ENCODE measurements at places on chromosomes 6 and 20.

- H3K27me3 ChIP-seq, result no peaks in the 10 kb centered on the region
- H3K4me3 ChIP-seq, result no peak overlapping the region
- no peaks in the 10 kb centered on the region for H3K36me3 ChIP-seq
- no peak overlapping the region for H3K27ac ChIP-seq
Observed at GRCh38 chr6:109073344-109074132, 21.1 kb downstream of the SESN1 start.

DNA sequence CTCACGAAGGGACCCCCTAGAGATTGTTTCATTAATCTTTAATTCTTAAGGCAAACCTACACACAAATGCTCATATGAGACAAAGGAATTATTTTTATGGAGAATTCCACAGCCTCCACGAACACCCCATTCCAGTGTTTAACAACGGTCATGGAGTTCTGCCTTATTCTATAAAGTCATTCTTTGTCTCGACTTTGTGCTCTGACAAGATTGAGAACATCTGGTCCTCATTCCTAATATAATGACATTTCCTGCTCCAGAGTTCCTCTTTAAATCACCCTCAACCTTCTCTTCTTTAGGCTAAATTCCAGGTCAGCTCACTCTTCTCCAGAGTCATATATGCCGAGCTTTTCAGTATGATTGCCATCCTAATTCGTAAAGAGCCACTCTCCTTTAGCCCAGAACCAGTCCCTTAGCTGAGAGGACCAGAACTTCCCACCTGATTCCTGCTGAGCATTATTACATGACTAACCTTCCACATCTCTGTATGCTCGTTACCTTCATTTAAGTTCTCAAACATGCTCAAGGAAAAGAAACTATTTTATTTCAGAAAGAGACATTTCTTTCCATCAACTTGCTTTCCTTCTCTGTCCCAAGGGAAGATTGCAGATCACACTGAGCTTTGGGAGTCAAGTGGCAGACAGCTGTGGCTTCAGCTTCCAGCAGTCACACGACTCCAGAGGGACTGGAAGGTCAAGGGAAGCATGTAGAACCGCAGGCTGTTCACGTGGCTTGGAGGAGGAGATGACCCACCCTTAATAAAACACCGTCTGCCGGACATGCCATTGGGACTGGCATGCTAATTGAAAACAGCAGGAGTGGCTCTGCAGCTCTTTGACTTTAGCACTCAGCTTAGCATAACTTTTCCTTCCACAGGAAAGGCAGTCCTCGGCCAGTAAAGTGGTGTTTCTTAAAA is 467.1 kb upstream of the HSF2 start:
- H3K27me3 ChIP-seq, result no peaks in the 10 kb centered on the region
- no peaks in the 10 kb centered on the region for H3K4me1 ChIP-seq
- no peak overlapping the region for H3K4me3 ChIP-seq

DNA sequence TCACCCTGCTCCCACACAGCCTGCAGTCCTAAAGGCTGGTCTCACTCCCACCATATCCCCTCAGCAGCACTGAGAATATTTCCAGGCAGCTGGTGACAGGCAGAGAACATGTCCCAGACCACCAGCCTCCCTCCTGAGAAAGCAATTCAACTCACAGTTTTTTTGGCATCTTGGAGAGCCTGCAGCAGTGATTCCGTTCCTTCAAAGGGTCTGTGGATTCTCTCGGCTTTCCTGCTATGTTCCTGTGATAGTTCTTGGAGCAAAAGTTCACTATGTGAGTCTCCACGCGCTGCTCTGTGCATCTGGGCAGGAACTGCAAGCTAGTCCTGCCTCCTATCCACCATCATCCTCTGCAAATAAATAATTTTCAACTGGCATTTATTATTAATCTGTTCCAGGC is 448.3 kb upstream of the HSF2 start:
- no peaks in the 10 kb centered on the region for H3K36me3 ChIP-seq
- DNase-seq, result no peak
- no peak overlapping the region for H3K4me3 ChIP-seq
- H3K27ac ChIP-seq, result no peak overlapping the region

DNA sequence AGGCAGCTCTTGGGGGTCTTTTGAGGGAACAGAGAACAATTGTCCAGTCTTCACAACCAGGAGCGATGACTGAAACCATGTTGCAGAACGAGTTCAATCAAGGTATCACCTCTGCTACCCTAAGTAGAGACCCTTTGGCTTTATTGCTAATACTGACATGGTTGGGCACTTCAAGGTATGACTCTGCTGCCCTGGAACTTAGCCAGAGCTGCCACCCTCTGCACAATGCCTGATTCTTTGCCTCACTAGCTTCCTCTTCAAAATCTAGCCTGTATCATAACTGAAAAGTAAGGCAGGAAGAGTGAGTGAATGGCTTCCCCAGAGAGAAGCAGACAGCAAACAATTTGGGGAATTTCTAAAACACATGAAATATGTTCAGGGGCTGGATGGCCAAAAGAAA is 592.7 kb upstream of the NRSN1 start:
- no peak overlapping the region for H3K4me3 ChIP-seq
- DNase-seq, result peak; percentile 20
- no peaks in the 10 kb centered on the region for H3K36me3 ChIP-seq
- peaks cover 20% of the 10 kb centered on the region for H3K4me1 ChIP-seq
- no peak overlapping the region for H3K27ac ChIP-seq

- H3K4me3 ChIP-seq, result no peak overlapping the region
- H3K27ac ChIP-seq, result no peak overlapping the region
- H3K4me1 ChIP-seq, result 0 out of 2 replicates have a peak, but pooled peaks cover 7% of the 10 kb centered on the region
- DNase-seq, result no peak
Observed at GRCh38 chr20:1702855-1703254, 45.3 kb upstream of the SIRPG start.

DNA sequence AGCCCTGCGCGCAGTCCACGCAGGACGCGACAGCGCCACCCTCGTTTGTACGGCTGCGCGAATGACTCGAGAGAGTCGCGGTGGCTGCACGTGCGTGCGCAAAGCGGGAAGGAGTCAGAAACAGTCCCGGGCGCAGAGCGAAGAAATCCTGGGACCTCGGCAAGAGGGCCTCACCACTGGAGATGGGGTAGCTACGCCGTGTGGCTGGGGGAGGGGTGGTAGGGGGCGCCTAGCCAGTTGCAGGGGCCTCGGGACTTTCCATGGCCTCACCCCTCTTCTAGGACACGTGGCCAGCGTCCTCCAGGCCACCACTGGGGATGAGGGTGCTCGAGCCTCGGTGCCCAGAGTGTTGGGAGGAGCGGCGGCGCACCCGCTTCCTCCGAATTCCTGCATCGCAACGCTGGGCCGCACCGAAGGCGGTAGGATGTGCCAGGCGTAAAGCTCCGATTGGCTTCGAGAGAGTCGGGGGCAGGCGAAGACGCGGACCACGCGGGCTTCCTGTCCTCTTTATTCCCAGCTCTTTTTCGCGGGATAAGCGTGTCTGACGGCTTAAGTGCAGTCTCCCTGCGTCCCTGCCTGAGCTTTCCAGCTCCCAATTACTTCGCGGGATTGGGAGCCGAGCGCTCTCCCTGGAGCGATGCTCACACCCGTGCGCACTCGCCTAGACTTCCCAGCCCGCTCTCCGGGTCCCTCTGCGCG is 38.7 kb downstream of the NCR2 start:
- H3K36me3 ChIP-seq, result no peaks in the 10 kb centered on the region
- no peak overlapping the region for H3K4me3 ChIP-seq
- peaks cover 68% of the 10 kb centered on the region for H3K27me3 ChIP-seq
- H3K4me1 ChIP-seq, result peaks cover 5% of the 10 kb centered on the region
- DNase-seq, result no peak

DNA sequence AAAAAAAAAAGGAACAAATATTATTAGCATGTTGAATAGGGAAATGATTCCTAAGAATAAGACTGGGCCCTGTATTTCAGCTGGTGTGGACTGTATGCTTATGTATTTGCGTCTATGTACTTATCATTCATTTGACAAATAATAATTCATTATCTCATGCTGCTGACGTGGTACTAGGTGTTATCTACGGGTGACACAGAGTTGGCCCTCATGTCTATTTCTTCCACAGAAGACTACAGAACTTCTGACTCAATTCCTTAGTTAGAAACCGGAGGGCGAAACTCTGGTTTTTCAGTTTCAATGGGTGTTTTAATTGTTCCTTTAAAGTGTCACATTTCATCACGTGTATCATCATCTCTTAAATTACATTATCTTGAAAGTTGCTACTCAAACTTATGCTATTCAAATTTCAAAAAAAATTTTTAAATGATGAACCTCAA is 305.9 kb downstream of the CLIC5 start:
- peak overlapping the region; percentile 93 for H3K27ac ChIP-seq
- peaks cover 36% of the 10 kb centered on the region for H3K4me1 ChIP-seq
- H3K4me3 ChIP-seq, result no peak overlapping the region
- H3K27me3 ChIP-seq, result no peaks in the 10 kb centered on the region
- no peaks in the 10 kb centered on the region for H3K36me3 ChIP-seq

GRCh38 chr6:112877134-112878100 is 530.3 kb downstream of the RFPL4B start:
- no peaks in the 10 kb centered on the region for H3K27me3 ChIP-seq
- H3K4me3 ChIP-seq, result no peak overlapping the region
- H3K4me1 ChIP-seq, result peaks cover 5% of the 10 kb centered on the region
- H3K36me3 ChIP-seq, result no peaks in the 10 kb centered on the region
- no peak overlapping the region for H3K27ac ChIP-seq
- peak; percentile 28 for DNase-seq

- no peaks in the 10 kb centered on the region for H3K36me3 ChIP-seq
- peaks cover 49% of the 10 kb centered on the region for H3K27me3 ChIP-seq
- H3K27ac ChIP-seq, result no peak overlapping the region
Observed at GRCh38 chr20:21099751-21100577, 6.2 kb downstream of the LINC00237 start.

GRCh38 chr6:38554700-38555413 is 84.9 kb downstream of the BTBD9 start:
- H3K4me1 ChIP-seq, result peaks cover 13% of the 10 kb centered on the region
- peak; percentile 50 for DNase-seq
- H3K4me3 ChIP-seq, result no peak overlapping the region
- H3K36me3 ChIP-seq, result no peaks in the 10 kb centered on the region
- H3K27ac ChIP-seq, result no peak overlapping the region
- no peaks in the 10 kb centered on the region for H3K27me3 ChIP-seq

GRCh38 chr6:143260857-143261256 is 189.6 kb downstream of the ADAT2 start:
- H3K27me3 ChIP-seq, result no peaks in the 10 kb centered on the region
- no peaks in the 10 kb centered on the region for H3K36me3 ChIP-seq
- peak overlapping the region; percentile 63 for H3K27ac ChIP-seq
- H3K4me1 ChIP-seq, result peaks cover 12% of the 10 kb centered on the region
- DNase-seq, result peak; percentile 64

DNA sequence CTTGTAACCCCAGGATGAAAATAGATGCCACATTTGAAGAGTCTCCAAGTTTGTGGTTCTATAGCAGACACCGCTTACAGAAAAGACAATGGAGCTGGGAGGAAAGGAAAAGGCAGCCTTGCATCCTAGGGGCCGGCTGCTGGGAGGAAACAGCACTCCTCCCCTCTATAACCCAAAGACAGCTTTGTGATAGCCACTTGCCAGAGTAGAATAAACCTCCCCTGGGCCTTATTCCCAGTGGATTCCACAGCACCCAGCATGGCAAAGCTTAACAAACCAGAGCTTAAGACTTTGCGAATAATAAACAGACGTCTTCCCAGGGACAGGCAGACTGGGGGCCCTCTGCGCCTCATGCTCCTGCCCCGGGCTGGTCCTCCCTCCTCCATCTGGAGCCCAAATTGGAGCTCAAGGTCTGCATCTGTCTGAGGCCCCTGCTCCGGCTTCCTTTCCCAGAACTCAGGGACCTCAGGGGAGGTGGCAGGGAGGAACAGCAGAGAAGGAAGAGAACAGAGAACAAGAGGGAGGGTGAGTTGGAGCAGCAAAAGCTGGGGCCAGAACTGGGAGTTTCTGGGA is 8.8 kb upstream of the TAF8 start:
- H3K27me3 ChIP-seq, result no peaks in the 10 kb centered on the region
- H3K4me3 ChIP-seq, result no peak overlapping the region
- H3K27ac ChIP-seq, result no peak overlapping the region
- no peak for DNase-seq
- no peaks in the 10 kb centered on the region for H3K36me3 ChIP-seq

DNA sequence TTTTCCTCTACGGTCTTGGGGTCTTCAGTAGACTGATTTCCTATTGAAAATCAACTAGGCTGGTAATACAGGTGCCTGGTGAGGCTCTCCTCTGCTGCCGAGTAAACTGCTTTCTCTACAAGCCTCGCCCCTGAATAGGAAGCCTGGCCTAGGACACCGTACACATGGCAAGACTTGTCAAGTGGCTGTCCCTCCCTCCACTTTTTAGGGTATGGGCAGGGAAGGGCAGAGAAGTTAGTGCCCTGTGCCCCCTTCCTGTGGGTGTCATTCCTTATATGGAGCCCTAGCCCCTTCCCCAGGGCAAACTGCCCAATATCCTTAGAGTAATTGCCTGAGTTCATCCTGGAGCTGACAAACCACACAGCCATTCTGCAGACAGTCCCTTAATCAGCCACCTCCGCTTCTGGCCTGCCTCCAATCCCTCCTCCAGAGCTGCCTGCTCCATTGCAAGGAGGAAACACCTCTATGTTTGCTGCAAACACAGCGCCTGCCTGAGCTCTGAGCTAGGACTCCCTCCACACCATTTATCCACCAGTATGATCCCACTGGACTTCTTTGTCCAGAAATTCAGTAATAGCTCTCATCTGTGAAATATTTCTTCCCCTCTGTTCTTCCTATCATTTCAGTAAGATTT is 93.1 kb downstream of the CHD6 start:
- no peak overlapping the region for H3K4me3 ChIP-seq

- H3K27ac ChIP-seq, result no peak overlapping the region
- DNase-seq, result peak; percentile 25
- no peaks in the 10 kb centered on the region for H3K4me1 ChIP-seq
- no peaks in the 10 kb centered on the region for H3K36me3 ChIP-seq
Observed at GRCh38 chr6:143542888-143543287, 31.4 kb upstream of the FUCA2 start.

- no peaks in the 10 kb centered on the region for H3K36me3 ChIP-seq
- no peak overlapping the region for H3K27ac ChIP-seq
- no peak overlapping the region for H3K4me3 ChIP-seq
- H3K27me3 ChIP-seq, result peaks cover 69% of the 10 kb centered on the region
- H3K4me1 ChIP-seq, result no peaks in the 10 kb centered on the region
Observed at GRCh38 chr6:18533793-18534192, 146.6 kb downstream of the RNF144B start.

DNA sequence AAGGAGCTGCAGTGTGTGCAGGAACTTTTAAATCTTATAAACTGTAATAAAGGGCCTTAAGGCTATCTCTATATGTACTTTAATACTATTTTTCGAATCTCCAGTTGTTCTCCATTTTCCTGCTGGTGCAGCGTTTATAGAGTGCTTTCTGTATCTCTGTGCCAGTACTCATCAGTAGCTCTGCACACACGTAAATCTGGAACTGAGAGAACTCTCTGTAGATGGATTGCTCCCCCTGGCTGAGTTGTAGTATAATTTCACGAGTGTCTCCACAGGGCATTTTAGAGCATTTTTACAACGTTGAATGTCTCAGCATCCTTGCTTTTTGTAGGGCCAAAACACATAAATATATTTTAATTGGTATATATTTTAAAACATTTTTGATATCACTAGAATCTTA is 256.5 kb downstream of the TRDN start:
- no peak overlapping the region for H3K27ac ChIP-seq
- no peaks in the 10 kb centered on the region for H3K4me1 ChIP-seq
- 0 out of 2 replicates have a peak, but pooled peaks cover 3% of the 10 kb centered on the region for H3K27me3 ChIP-seq

DNA sequence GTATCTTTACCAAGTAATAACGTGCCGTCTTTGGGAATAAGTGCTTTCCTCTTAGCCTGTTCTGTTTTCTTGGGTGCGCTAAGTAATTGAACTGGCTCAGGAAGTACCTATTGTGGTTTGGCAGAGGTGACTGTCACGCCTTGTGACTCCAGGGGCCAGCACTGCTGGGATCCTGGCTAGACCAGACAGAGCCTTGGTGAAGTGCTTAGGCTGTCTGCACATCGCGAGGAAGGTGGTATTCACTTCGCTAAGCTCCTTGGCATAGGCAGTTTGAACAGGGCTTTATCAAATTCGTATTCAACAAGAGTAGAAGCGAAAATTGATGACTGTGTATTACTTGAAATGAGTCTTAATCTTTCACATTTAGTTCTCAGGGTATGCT is 17.6 kb downstream of the PRDM1 start:
- H3K27me3 ChIP-seq, result no peaks in the 10 kb centered on the region
- H3K27ac ChIP-seq, result no peak overlapping the region
- DNase-seq, result peak; percentile 38
